ENCODE measurements at places on chromosomes 3 and 15.

- DNase-seq = peak; percentile 36
Observed at GRCh38 chr3:123157209-123157597, 44.5 kb upstream of the SEC22A start.

- no peak for DNase-seq
Observed at GRCh38 chr3:100195375-100195774, 65.4 kb upstream of the TBC1D23 start.

DNA sequence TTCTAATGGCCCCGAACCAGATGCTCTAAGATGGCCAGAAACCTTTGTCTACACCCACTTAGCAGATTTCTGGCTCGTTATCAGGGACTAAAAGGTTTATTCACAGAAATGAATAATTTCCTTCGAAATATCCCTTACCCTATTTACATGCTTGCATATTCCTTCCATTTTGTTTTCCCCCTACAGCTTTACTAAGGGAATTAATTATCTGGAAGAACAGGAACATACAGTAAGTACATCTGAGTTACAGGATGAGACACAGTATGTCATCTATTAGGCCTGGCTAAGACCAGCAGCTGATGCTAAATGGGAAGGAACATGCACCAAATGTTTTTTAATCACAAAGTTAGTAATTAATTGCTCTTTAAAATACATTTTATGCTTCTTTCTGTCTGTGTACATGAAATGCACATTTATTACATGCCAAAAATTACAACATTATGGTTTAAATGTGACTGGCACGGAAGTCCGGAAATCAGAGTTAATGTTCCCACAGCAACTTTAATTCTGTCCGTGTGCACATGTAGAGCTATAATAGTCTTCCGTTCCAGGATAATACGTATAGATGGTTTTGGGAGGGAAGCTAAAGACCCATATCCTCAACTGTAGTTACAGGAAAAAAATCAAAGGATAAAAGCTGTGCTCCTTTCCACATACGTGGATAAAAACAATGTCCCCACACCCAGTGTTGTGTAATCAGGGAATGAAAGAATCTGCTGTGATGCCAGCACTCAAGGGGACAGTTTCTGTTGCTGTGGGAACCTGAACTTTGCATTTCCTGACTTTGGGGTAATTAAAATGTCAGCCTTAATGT is 82.0 kb downstream of the TIGIT start:
- no peak for DNase-seq

DNA sequence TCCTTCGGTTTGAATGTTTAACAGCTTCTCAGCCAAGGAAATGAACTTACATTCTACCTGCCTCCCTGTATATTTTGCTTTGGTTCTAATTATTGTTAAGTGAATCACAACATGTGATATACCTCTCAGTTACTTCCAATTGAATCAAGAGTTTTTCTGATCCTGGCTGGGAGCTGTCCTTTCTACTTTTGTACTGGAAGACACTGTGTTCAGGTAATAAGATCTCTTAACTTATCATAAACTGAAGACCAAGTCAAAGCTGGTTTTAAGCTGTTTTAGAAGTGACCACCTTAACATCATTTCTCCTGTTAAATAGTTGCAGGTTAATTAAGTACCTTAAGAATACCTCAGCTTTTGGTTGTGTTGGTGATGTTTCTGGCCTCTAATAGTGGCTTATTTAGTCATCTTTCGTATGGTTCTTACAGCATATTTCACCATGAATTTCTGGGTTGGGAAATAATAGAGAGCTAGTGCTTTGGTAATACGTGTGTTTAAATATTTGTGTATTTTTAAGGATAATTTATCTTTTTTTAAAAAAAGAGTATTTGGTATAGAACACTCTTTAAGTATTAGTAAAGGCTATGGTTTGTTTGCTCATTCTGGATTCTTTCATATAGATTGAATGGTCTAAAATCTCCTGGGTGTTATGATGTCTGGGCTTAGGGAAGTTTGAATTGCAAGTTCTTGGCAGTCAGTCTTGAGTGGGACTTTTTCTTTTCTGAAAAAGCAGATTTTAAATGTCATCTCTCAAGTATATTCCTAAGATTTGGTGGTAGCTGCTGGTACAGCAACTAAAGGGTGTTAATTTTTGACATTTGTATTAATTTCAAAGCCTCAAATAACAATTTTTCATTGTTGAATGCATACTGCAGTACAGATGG is 1.6 kb downstream of the RAB8B start:
- DNase-seq = no peak

- no peak for DNase-seq
Observed at GRCh38 chr15:28914483-28915023, 28.8 kb downstream of the APBA2 start.

DNA sequence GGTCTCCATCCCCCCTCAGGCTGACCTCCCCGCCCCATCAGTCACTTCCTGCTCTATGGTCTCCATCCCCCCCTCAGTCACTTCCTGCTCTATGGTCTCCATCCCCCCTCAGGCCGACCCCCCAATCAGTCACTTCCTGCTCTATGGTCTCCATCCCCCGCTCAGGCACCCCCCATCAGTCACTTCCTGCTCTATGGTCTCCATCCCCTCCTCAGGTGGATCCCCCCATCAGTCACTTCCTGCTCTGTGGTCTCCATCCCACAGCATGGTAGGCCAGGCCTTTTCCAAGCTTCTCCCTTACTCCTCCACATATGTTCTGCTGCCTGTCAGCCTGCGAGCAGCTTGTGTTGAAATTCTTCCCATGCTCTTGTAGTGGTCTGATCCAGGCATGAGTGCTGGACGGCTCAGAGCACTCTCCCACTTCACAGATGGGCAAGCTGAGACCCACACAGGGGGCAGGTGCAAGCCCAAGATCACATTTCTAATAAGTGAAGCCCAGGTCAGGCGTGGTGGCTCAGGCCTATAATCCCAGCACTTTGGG is 36.8 kb downstream of the BDH1 start:
- no peak for DNase-seq

DNA sequence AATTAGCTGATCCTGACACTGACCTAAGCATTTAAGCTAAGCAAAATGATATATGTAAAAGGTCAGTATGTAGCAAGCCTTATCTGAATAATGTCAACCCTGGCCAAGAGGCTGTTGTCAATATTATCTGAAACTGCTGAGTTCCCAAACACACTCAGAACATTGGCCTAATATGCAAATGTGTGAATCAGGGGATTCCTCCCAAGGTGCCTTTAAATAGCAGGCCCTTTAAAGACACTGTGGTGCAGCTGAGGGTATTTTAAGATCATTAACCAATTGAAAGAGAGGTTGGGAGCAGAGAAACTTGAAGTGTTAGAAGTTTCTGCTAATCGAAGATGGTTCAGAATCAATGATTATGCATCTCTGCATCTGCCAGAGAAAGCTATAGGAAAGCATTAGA is 207.0 kb downstream of the NTRK3 start:
- no peak for DNase-seq

DNA sequence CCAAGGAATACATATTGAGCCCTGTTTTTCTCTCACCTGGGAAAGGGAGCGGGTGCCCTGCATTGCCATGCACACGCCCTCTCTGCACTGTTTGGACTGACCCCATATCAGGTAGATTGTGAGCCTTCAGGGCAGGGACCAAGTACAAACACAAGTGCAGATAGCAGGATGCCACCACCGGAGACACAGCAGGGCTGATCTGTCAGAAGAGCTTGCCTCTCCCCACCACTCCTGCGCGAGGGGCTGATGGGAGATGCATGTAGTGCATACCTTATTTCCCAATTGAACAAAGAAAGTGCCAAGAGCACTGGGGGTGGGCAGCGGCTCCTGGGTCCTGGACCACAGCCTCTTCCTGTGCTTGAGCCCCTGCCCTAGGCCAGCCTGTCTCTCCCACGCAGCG is 9.0 kb upstream of the SLCO2A1 start:
- DNase-seq = no peak

GRCh38 chr3:46212101-46212500 is 4.0 kb upstream of the CCR1 start:
- no peak for DNase-seq

DNA sequence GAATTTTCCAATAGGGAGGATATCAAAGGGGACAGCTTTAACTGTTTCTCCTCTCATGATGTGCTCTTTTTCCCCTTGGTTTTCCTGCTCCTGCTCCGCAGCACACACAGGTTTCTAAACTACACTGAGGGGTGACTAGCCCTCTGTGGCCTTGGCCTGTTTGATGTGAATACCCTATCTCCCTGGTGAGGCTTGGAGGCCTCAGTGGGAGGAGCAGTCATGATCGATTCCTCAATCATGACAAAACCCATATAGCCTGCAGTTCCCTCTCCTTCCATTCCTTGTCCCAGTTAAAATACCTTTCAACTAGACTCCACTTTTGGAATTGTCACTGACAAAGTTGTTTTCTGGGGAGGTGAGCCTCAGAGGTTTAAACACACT is 24.0 kb upstream of the USP3 start:
- DNase-seq = no peak

- DNase-seq = no peak
Observed at GRCh38 chr3:71299160-71299559, 284.4 kb downstream of the FOXP1 start.

DNA sequence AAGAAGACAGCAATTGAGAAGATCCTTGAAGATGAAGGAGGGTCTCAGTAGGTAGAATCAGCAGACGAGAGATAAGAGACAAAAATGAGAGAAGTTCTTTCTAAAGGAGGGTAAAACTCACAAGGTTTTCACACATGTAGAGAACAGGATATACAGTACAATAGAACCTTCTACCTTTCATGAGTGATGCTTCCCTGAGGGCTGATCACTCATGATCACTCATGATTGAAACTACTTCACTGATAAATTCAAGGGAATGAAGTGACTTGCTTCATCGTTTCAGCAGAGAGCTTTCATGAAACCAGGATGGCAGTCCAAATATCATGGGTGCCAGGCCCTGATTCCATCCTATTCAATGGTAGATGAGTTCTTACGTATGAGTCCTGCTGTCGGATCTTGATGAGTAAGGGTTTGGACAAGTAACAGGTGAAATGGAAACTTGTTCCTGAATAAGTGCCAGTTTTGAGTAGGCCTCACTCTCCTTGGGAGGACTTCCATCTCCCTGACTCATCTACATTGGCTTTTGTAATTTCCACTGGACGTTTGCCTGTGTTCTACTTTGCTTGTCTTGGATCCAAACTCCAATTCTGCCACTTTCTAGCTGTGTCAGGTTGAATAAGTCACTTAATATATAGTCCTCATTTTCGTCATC is 9.6 kb upstream of the CLDN16 start:
- DNase-seq = no peak

- DNase-seq = no peak
Observed at GRCh38 chr15:73695773-73696640, 11.8 kb downstream of the CD276 start.

GRCh38 chr3:69113536-69113935 is 8.9 kb downstream of the LMOD3 start:
- DNase-seq = no peak

DNA sequence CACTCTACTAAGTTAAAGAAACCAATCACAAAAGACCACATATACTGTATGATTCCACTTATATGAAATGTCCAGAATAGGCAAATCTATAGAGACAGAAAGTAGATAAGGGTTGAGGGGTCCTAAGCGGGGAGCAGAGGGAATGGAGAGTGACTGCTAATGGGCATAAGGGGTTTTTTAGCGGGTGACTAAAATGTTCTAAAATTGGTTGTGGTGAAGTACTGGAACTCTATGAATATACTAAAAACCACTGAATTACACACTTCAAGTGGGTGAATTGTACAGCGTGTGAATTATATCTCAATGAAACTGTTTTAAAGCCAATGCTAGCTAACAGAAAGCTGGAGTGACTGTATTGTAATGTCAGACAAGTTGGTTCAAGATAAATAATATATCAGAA is 33.3 kb downstream of the KPNA1 start:
- DNase-seq = no peak

GRCh38 chr3:27844052-27844675 is 122.0 kb upstream of the EOMES start:
- no peak for DNase-seq
